ENCODE measurements at places on chromosomes 7 and 10.

GRCh38 chr10:95964756-95965155 is 57.0 kb downstream of the CC2D2B start:
- DNase-seq: no peak

DNA sequence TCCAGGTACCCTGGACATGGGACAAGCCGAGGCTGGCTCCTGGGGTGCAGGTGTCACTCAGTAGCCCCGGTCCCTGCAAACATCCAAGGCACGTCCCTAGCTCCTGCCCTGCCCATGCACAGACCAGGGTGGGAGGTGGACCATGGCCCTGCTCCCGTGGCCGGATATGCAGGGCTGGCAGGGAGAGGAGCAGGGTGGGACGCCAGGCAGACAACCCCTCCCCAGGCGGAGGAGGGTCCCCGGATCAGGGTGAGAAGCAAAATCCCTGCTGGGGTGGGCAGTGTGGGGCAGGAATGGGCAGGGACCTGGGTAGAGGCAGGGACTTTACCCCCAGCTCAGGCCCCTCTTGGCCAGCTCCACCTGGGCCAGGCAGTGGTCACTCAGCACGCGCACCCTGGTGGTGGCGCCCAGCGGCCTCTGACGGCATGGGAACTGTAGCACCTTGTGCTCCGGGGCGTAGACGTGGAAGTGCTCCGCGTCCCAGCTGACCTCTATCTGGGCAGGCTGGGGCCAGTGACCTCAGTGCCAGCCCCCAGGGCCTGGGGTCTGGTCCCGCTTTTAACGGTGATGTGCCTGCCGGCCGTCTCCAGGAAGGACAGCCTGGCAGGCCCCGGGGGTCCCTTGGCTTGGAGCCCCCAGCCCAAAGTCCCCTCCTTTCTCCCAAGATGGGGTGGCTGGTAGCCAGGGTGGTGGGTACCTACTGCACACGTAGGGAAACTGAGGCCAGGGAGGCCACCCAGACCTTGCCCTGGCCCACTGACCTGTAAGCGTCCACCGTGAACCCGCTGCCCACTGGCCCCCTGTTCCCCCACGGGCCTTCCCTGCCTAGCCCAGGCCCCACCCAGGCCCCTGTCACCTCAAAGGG is 1.2 kb downstream of the GRIFIN start:
- no peak for DNase-seq

- no peak for DNase-seq
Observed at GRCh38 chr7:152347888-152348287, 87.9 kb downstream of the KMT2C start.

DNA sequence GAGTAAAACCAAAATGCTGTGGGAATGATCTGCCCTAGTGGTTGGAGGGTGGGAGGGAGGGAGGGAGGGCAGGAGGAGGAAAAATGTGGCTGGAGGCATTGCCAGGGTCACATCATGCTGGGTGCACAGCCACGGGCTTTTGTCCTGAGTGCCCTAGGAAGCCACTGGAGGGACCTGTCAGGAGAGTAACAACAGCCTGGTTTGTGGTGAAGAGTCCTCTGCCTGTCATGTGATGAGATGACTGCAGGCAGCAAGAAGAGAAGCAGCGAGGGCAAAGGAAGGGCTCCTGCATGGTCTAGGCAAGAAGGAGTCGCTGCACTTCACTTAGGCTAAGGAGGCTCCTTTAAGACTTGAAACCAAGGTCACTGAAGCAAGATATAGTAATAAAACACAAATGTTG is 65.6 kb downstream of the PKD1L1 start:
- no peak for DNase-seq

DNA sequence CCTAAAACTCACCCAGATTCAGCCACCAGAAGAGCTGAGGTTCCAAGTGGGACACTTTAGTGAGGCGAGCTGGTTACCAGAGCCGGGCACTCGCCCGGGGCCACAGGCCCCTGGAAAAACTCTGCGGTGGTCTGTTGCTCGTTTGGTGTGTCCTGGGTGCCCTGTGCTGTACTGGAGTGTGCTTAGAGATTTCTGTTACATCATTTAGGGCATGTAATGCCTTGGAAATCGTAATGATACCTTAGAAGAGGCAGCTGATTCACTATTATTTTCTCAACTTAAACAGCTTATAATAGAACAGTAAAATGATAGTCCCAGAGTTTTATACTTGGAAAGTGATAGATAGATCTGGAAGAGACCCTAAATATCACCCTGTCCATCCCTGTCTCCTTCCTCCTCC is 48.5 kb upstream of the BTBD16 start:
- DNase-seq: no peak

DNA sequence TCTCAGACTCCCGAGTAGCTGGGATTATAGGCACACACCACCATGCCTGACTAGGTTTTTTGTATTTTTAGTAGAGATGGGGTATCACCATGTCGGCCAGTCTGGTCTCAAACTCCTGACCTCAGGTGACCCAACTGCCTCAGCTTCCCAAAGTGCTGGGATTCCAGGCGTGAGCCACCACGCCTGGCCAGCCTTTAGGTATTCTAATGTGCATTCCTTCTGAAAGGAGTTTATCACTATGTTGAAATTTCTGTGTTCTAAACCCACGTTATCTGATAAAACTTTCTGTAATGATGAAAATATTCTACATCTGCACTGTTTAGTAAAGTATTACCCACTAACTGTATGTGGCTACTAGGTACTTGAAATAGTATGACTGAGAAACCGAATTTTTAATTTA is 110.6 kb upstream of the IMMP2L start:
- DNase-seq: no peak

- DNase-seq: no peak
Observed at GRCh38 chr7:88015309-88015708, 81.3 kb downstream of the ADAM22 start.

DNA sequence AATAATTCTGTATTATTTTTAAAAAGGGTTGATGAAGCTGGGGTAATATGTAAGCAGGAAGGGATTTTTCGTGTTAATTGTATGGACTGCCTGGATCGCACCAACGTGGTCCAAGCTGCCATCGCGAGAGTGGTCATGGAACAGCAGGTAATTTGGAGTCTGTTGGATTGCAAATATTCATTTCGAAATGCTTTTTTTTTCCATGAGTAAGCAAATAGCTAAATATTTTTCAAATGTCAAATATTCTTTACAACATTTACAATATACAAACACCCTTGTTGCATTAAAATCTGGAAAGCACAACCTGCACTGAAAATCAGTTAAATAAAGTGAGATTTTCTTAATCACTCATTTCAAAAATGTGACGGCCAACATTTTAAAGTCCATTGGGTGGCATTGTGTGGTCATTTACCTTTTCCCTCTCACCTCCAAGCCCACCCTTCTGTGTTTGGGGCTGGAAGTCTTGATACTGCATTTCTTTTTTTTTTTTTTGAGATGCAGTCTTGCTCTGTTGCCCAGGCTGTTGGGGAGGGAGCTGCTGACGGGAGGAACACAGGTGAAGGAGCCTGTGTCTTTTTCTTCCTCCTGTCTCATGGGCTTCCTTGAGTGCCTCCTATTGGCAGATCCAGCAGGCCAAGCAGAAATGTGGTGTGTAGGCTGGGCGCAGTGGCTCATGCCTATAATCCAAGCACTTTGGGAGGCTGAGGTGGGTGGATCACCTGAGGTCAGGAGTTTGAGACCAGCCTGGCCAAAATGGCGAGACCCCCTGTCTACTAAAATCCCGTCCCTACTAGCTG is 66.1 kb downstream of the MCMBP start:
- no peak for DNase-seq

DNA sequence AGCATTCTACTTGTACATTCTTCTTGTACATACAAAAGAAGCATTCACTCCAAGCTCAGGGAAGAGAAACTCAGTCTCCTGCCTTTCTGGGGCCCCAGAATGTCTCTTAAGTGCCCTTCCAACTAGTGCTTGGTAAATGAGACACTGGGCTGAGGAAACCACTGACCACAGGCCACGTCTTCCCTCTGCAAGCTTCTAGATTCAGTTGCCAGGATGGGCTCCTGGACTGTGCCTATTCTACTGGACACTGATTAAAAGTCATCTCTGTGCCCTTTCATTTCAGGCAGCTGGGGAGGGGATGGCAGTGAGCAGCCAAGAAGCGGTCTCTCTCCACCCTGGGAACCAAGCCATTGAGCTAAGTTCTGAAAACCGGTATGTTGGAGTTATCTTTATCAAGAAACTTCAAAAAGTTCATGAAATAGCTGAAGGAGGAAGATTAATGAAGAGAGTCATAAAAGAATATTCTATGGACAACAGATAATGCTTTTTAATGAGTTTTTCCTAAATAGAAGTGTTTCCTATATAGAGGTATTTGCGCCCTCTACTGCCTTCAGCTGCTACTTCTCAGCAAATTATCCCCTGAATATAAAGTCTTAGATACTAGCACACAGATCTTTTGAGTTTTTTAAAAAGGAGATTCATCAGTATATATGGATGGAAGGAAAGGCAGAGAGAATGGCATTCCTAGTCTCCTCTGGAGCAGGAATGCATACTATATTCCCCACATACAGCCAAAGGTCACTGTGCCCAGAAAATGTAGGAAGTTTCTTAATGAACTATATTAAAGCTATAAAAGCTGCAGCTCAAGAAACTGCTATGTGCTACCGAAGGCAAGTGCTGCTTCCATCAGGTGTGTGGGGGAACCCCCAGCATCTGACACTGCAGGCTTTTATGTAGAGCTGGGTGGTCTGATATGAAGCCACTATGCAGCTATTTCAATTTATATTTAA is 8.4 kb upstream of the IFIT1B start:
- DNase-seq: no peak

- DNase-seq: no peak
Observed at GRCh38 chr7:40219917-40220316, 85.1 kb downstream of the SUGCT start.

- no peak for DNase-seq
Observed at GRCh38 chr10:49285232-49285631, 13.7 kb upstream of the C10orf71 start.

- no peak for DNase-seq
Observed at GRCh38 chr7:66167773-66168387, 37.3 kb upstream of the TPST1 start.

DNA sequence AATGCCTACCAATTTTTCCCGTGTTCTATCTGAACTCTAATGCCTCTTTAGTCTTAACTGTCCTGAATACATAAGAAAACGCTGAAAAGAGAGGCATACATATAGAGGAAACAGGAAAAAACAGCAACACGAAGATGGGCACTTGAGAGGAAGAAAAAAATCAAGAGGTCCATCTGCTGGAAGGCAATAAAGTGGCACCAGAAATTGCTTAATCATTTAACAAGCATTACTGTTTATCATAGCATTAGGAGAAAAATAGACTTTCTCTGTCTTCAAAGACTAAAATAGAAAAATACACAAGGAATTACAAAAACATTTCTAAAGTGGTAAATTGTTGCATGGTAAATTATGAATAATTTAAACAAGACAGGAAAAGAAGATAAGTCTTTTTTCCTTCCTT is 35.0 kb downstream of the NSUN6 start:
- DNase-seq: no peak

DNA sequence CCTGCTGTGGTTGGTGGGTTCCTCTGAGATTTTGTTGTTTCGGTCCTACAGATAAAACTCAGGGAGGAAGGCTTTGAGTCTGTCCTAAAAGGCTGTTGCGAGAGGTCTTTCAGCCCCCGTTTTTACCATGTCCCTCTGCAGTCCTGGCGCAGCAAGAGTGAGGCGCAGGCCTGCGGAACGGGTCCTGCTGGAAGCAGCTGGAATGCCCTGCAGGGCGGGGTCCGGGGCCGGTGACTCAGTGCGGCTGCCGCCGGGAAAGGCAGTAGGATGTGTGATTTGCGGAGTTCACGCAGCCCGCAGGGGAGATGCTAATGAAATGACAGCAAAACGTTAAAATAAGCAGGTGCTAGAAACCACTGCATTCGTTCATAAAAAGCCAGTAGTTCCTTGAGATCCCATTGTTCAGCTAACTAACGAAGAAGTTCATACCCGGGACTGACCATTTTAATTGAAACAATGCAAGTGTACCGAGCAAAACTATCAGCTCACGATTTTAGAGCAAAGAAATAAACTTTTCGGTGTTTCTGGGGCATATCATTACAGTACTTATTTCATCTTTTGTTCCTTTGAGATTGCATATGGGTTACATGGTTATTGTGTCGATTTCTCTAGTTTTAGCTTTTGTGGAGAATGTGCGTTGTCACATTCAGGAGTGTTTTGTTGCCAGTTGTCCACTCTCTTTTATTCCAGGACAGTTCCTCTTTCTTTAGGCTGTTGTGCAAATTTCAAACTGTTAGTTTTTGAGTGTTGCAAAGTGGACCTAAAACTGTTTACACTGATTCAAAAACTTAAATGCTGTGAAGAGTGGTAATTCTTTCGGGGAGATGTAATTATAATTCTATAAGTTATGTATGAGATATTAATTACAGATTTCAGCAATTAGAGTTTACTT is 783 bp downstream of the ANLN start:
- peak; percentile 5 for DNase-seq

DNA sequence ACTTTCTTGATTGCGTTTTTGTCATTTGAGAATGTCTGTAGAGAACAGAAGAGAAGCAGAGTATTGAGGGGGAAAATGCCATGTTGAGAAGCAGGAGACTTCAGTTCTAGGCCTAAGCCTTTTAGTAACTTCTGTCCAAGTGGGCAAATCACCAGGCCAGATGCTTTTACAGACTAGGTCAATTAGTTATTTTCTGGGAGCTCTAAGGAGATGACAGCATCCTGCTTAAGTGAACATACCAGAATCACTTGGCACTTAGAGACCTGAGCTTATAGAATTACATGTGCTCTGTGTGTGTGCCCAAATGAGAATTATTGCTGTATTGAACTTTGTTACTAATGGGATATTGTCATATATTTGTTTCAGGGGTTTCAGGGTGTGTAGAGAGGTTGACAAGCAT is 24.0 kb downstream of the AGK start:
- no peak for DNase-seq

- peak; percentile 24 for DNase-seq
Observed at GRCh38 chr7:131188367-131189339, 139.0 kb upstream of the MKLN1 start.

DNA sequence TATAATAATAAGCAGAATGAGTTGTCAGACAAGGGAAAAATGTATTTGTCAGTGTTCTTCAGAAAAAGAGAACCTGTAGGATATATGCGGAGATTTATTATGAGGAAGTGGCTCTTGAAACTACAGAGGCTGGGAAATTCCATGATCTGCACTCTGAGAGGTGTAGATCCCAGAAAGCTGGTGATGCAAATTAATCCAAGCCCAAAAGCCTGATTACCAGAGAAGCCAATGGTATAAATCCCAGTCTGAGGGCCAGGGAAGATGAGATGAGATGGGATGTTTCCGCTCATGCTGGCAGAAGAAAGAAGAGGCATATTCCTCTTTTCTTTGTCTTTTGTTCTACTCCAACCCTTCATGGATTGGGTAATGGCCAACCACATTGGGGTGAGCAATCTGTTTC is 732.8 kb upstream of the IGFBP3 start:
- no peak for DNase-seq

- no peak for DNase-seq
Observed at GRCh38 chr7:51226916-51227535, 89.6 kb downstream of the COBL start.

GRCh38 chr7:36999626-37000485 is 275.6 kb upstream of the AOAH start:
- no peak for DNase-seq
